Endodermal cell (in vitro differentiated cells): ENCODE measurements at places on chromosomes 1 and 21. TPM values are rescaled to one million over a fixed set of nuclear protein-coding genes. Genes with fewer than 3 reads are reported as not detected.

DNA sequence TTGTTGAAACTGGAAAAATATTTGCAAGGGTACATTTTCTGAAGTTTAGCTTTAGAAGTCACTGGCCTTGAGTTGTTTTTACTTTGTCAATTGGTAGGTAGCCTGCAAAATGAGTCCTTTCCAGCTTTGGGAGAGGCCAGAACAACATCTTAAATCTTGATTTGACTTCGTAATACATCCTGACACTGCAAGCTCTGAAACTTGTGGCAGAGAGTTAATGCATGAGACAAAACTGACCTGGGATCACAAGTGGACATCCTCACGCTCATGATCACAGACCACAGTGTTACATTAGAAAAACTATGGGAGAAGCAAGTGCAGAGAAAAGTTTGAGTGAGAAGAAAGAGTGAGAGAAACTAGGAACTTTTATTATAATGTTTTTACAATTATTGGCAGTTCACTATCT, 550.9 kb downstream of the USP25 start:
- no peaks in the 10 kb centered on the region for H3K36me3 ChIP-seq
- H3K4me1 ChIP-seq = peaks cover 5% of the 10 kb centered on the region
- no peaks in the 10 kb centered on the region for H3K27me3 ChIP-seq
- H3K27ac ChIP-seq = peak overlapping the region; percentile 100
- no peak for DNase-seq

DNA sequence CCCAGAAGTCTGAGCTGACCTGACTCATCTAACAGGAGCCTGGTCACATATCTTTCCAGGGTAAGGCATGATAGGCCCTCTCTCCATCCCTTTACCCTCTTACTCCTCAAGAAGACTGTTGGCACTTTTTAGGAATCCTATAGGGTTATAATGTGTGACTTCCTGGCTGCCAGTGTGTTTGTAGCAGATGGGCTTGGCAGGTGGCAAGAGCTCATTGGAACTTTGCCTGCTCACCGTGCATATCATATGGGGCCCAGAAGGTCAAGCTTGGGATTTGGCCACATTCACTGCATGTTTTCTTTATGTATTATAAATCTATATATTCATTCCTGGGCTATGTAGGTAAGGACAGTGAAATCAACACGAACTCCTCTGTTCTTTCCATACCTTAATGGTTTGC, 5.2 kb downstream of the KAZN start:
- DNase-seq = no peak
- H3K27me3 ChIP-seq = peaks cover 18% of the 10 kb centered on the region
- no peaks in the 10 kb centered on the region for H3K4me1 ChIP-seq
- H3K4me3 ChIP-seq = no peak overlapping the region
- H3K36me3 ChIP-seq = no peaks in the 10 kb centered on the region

- H3K36me3 ChIP-seq = peaks cover 16% of the 10 kb centered on the region
- DNase-seq = no peak
- H3K27me3 ChIP-seq = no peaks in the 10 kb centered on the region
- H3K4me3 ChIP-seq = peak overlapping the region; percentile 98
These were observed 1.0 kb upstream of the IER5 start for GRCh38 chr1:181087400-181087901.

DNA sequence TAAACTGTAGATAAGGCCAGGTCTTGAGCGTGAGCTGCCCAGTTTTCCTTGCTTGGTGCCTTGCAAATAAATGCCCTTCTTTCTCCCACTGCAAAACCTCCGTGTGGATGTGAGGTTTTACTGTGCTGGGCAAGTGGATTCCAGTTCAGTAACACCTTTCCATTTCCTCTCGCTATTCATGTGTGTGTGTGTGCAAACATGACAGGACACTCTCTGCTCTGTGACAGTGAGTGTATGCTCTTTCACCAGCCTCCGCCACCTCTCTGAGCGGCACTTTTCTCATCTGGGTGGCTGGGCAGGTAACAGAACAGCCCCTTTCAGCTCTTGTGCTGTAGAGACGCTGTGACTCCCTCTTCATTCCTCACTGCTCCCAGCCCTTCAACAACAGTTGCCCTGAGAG, 23.9 kb downstream of the CNIH3 start:
- DNase-seq = no peak
- H3K36me3 ChIP-seq = no peaks in the 10 kb centered on the region
- H3K4me3 ChIP-seq = peak overlapping the region; percentile 0
- no peaks in the 10 kb centered on the region for H3K27me3 ChIP-seq

GRCh38 chr1:41842993-41843755, 75.5 kb downstream of the HIVEP3 start:
- no peak for DNase-seq
- H3K27ac ChIP-seq = no peak overlapping the region
- H3K27me3 ChIP-seq = peaks cover 5% of the 10 kb centered on the region
- H3K4me3 ChIP-seq = no peak overlapping the region
- H3K36me3 ChIP-seq = no peaks in the 10 kb centered on the region
- no peaks in the 10 kb centered on the region for H3K4me1 ChIP-seq

DNA sequence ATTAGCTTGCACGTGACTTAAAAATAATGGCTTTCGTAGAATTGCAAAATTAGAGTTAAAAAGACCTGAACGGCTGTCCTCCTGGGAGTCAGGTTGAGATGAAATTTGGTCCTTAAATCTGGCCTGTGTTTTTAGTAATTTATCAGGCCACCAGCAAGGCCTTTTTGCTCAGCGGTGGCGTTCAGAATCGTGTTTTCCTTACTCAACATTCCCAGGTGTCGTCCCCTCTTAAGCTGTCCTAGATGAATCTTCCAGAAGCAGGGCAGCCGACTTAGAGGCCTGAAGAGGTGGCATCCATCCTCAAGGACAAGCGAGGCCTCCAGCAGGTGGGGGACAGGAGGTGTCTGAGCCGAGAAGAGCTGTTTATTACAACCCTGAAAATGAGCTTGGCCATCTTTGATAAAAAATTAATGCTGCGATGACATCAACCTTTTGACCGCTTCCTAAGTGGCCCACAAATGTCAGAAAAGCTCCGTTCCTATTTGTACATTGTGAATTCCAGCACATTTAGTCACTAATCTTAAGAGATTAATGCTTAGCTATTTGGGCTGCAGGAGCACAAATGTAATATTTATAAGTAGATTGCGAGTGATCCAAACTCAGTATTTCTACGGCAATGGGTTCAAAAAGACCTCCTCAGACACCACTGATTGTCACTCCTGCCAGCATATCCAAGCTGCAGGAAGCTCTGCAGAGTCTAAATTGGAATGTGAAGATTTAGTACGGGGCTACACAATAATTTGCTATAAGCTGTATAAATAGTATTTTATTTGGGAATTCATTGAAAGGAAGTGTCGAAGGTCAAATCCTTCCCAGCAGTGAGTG, 344.1 kb upstream of the VAMP3 start:
- DNase-seq = no peak
- H3K4me3 ChIP-seq = no peak overlapping the region
- H3K27ac ChIP-seq = no peak overlapping the region

GRCh38 chr21:29940361-29940760, 565 bp upstream of the GRIK1 start:
- H3K4me3 ChIP-seq = peak overlapping the region; percentile 85
- no peaks in the 10 kb centered on the region for H3K36me3 ChIP-seq
- no peak overlapping the region for H3K27ac ChIP-seq

GRCh38 chr1:154445040-154445472, 39.9 kb downstream of the IL6R start:
- peaks cover 79% of the 10 kb centered on the region for H3K27me3 ChIP-seq
- no peaks in the 10 kb centered on the region for H3K36me3 ChIP-seq
- no peak for DNase-seq
- H3K4me3 ChIP-seq = no peak overlapping the region

- peaks cover 7% of the 10 kb centered on the region for H3K4me1 ChIP-seq
- DNase-seq = no peak
- peaks cover 55% of the 10 kb centered on the region for H3K27me3 ChIP-seq
These were observed 430 bp downstream of the FBXO2 start for GRCh38 chr1:11653861-11654136.

DNA sequence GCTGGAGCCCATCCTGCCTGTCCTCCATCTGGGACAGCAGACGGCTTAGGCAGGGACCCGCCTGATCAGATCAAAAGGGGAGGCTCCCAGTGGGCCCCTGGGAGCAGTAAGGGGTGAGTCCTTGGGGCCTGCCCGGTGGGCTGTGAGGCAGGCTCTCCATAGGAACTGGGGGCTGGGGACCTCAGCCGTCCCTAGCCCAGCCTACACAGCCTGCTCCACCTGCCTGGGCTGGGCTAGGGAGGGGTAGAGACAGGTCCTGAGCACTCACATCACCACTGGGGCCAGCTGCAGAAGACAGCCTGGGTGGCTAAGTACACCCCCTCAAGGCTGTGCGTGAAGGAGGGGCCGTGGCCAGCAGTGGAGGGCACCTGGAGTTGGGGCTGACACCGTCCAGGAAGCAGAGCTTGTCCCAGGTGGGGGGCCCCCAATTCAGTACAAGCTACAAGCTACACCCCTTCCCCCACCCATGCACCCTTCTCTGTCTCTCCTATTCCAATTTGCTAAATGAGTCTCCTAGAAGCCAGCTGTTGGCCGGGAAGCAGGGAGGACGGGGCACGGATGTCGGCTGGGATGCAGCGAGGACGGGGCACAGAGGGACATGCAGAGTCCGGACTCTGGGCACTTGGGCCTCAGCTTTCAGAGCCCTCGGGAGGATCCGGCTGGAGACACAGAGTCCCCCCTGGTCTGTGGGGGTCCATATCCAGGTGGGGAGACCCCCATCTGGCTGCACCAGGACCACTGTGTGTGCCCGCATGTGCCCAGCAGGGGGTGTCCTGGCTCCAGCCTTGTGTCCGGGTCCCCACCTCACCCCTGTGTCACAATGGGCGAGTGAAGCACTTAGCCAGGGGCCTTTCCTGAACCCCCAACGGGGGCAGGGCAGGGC, 1.7 kb downstream of the ISG15 start:
- no peaks in the 10 kb centered on the region for H3K27me3 ChIP-seq
- H3K27ac ChIP-seq = no peak overlapping the region
- DNase-seq = peak; percentile 71
- H3K4me3 ChIP-seq = peak overlapping the region; percentile 77
- H3K36me3 ChIP-seq = no peaks in the 10 kb centered on the region
- no peaks in the 10 kb centered on the region for H3K4me1 ChIP-seq

- no peak for DNase-seq
- no peak overlapping the region for H3K27ac ChIP-seq
- peaks cover 63% of the 10 kb centered on the region for H3K27me3 ChIP-seq
These were observed 40.8 kb downstream of the RGL1 start for GRCh38 chr1:183845681-183846080.

GRCh38 chr1:48526008-48526710, 54.2 kb upstream of the SPATA6 start:
- H3K27me3 ChIP-seq = no peaks in the 10 kb centered on the region
- no peak overlapping the region for H3K4me3 ChIP-seq
- H3K36me3 ChIP-seq = no peaks in the 10 kb centered on the region
- H3K4me1 ChIP-seq = peaks cover 20% of the 10 kb centered on the region
- H3K27ac ChIP-seq = peak overlapping the region; percentile 43
- DNase-seq = no peak

- H3K4me3 ChIP-seq = no peak overlapping the region
- no peaks in the 10 kb centered on the region for H3K27me3 ChIP-seq
- H3K36me3 ChIP-seq = no peaks in the 10 kb centered on the region
- H3K27ac ChIP-seq = no peak overlapping the region
- DNase-seq = no peak
These were observed 27.0 kb upstream of the REG4 start for GRCh38 chr1:119838236-119838635.

DNA sequence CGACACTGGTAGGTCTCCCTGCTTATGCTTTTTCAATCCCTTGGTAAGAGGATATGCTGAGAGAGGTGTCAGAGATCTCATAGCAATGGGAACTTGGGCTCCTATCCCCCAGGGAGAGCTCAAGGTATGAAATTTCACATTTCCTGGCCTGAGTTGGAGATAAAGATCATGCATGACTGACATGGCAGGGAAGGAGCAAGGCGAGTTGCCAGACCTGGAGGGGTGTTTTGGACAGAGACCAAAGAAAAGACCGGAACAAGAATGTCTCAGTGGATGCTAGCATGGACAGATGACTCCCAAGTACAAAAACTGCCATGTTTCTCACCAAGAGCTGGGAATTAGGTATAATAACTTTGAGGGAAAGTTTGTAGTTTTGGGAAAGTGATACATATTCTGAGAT, 334.1 kb upstream of the B3GALT2 start:
- no peaks in the 10 kb centered on the region for H3K36me3 ChIP-seq
- no peak overlapping the region for H3K4me3 ChIP-seq
- no peaks in the 10 kb centered on the region for H3K4me1 ChIP-seq
- no peaks in the 10 kb centered on the region for H3K27me3 ChIP-seq
- no peak overlapping the region for H3K27ac ChIP-seq

DNA sequence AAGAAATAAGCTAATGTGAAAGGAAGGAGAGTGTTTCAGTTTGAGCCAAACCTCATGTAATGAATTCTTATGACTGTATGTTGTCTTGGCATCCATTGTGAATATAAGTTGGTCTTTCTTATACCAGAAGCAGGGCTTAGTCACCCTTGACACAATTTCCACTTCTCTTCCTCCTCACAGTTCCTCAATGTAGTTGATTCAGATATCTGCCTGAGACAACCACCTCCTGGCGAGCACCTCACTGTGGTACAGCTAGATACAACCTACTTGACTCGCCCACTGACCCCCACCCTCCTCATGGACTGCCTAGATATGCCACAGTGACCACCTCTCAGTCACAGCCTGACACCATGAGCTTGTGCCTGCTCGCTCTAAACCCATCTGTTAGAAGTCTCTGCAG, 45.6 kb downstream of the KYAT3 start:
- no peak overlapping the region for H3K4me3 ChIP-seq
- peaks cover 3% of the 10 kb centered on the region for H3K4me1 ChIP-seq
- peaks cover 67% of the 10 kb centered on the region for H3K36me3 ChIP-seq
- H3K27me3 ChIP-seq = peaks cover 14% of the 10 kb centered on the region
- DNase-seq = no peak
- H3K27ac ChIP-seq = no peak overlapping the region

DNA sequence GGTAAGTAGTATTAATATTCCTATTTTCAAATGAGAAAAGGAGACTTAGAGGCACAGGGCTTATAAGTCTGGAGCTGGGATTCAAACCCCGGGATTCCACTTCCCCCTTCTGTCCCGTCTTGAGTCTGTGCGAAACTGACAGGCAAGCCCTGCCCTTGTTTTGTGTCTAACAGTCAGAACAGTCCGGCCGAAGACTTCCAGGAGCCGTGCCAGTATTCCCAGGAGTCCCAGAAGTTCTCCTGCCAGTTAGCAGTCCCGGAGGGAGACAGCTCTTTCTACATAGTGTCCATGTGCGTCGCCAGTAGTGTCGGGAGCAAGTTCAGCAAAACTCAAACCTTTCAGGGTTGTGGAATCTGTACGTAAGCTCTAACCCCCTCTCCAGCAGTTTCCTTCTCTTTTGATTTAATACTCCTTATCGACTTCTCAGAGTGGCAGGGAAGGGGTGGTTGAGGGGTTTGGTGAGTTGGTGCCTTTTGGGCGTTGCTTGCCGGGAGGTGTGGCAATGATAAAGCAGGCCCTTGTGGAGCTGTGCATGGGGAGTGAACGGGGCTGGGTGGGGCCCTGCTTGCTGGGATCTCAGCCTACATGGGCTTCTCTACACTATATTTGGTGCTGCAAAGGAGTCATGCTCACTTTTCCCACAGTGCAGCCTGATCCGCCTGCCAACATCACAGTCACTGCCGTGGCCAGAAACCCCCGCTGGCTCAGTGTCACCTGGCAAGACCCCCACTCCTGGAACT, 29.4 kb downstream of the IL6R start:
- DNase-seq = no peak
- peaks cover 5% of the 10 kb centered on the region for H3K4me1 ChIP-seq
- no peak overlapping the region for H3K27ac ChIP-seq
- no peaks in the 10 kb centered on the region for H3K36me3 ChIP-seq

Gene RBP7
- total RNA-seq = 0.77 to 1.1 TPM (median 1.0 TPM) in 3 replicates

Gene SH2D2A
- 4.5 to 7.7 TPM (median 5.5 TPM) in 3 replicates for total RNA-seq

Gene PLEKHN1
- total RNA-seq = 1.3 to 2.2 TPM (median 1.5 TPM) in 3 replicates

Gene KRTAP10-3
- total RNA-seq = not detected in 2 replicates
